LNCaP clone FGC (cell line): ENCODE measurements at places on chromosomes 6 and 20.
A peak's percentile ranks its signal among the peaks of the same experiment; 100 is the strongest.

DNA sequence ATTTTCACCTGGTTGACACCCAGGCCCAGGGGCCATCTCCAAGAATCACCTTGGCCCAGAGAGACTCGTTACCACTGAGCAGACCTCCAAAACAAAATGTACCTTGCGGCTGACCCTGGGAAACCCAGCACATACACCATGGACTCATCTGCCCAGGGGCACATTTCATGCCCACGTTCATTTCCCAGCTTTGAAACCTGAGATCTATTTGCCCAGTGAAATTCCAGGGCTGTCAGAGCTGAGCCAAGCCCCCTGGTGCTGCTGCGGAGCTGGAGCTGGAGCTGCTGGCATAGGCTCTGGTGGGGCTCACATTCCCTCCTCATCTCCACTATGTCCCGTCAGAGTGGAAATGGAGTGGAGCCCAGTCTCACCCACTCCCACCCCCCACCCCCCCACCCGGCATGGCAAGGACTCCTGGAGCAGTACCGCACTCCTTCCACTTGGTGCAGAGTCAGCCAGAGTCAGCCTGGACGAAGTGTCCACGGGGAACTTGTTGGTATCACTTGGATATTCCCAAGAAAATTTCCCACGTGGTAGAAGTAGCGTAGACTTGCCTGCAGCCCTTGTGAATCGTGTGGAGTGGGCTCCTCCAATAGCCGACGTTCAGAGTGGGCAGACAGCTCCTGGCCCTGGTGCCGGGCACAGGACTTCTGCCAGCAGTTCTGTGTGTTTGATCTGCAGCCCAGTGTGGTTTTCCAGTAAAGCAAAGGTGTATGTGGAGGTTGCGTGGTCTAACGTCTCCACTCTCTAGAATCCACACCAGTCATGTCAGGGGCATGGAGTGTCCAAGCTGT lies 18.1 kb upstream of the OSER1 start:
- DNase-seq, result no peak

- no peak for DNase-seq
These were observed 117.0 kb downstream of the EPB41L2 start for GRCh38 chr6:130946076-130946475.

GRCh38 chr6:148195511-148195910 lies 147.1 kb upstream of the SASH1 start:
- DNase-seq, result no peak

DNA sequence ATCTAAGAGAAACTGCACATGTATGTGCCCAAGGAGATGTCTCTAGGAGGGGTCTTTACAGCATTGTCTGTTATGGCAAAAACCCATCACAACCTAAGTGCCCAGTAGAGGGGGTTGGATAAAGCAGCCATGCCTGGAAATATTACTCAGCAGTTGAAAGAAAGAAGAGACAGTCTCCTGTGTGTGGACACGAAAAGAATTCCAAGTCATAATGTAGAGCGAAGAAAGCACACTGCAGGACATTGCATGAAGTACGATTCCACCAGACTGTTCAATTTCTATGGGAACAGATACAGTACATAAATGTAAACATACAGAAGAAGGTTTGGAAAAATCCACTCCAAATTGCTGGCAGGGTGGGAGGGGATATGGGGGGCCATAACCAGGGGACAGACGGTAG lies 7.3 kb upstream of the TGM2 start:
- DNase-seq, result no peak

- DNase-seq, result no peak
These were observed 175.8 kb downstream of the GMPR start for GRCh38 chr6:16414205-16414604.

DNA sequence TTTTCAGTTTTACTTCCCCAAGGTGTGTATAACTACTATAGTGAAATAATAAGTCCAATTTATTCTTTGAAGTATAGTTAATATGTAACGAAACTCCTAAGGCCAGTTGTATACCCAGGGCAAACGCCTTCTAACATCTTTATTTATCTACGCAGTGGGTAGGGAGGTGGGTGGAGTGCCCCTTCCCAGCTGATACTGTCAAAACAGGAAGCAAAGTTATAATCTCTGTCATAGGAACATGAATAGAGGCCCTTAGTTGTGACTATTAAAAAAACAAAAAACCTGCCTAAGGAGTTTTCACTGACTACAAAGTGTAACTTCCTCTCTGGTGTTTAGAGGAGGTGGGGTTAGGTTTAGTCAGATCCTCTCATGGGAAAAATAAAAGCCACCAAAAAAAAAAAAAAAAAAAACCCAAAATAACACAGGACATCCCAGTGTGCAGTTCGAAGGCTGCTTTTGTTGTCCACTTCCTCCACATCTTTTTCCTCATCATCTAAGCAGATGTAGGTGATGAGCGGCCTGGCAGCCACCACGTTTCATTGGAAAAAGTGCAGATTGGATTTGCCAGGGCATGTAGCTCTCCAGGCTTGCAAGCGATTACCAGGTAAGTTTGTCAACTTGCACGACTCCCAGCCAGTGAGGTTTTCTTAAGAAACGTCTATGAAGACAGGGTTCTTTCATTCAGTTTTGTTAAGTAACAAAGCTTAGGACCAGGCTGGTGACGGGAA lies 58.7 kb downstream of the UTRN start:
- peak; percentile 69 for DNase-seq

- DNase-seq, result no peak
These were observed 19.0 kb downstream of the SMAP1 start for GRCh38 chr6:70686548-70687133.

- DNase-seq, result peak; percentile 69
These were observed at the start of gene POM121L2 for GRCh38 chr6:27312146-27312949. TSS of gene POM121L2 (minus strand) at chr6:27312273. CDS start at chr6:27312170, 103 bp downstream.

GRCh38 chr6:20411953-20412681 lies 10.4 kb downstream of the E2F3 start:
- DNase-seq, result no peak

DNA sequence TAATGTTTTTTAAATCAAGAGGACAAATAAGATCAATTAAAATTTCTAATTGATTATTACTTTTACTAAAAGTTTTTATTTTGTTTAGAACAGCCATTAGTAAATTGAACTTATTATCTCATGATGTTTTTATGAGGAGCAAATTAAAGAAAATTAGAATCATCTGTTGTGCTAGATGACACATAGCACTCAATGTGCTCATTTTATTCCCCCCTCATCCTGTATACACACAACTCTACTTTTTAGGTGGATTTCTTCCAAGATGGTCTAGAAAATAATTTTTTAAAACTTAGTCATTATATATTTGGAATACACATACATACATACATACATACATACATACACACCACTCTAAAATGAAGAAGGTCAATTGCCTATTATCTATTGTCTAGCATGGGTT lies 29.3 kb upstream of the TSPYL1 start:
- DNase-seq, result no peak

GRCh38 chr6:101845172-101845571 lies 451.7 kb downstream of the GRIK2 start:
- no peak for DNase-seq

- DNase-seq, result no peak
These were observed 142.3 kb downstream of the LY86 start for GRCh38 chr6:6730831-6731230.

DNA sequence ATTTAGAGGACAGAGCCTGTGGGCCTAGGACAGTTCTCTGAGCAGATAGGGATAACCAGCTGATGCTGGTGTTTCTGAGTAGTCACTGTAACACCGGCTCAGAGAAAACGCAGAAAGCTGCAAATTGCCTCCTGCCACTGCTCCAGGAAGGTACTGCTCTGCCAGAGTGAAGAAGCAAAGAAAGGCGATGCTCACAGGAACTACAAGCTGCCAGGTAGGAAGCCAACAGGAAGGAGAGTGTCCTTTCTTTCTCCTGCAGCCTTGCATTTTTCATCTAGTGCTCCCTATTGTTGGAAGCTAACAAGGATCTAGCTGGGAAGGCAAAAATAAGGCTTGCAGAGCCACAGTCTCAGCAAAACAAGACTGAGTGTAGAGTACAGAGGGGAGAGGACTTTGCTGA lies 70.7 kb upstream of the RAB32 start:
- no peak for DNase-seq

GRCh38 chr6:136886091-136886490 lies 36.0 kb upstream of the SLC35D3 start:
- DNase-seq, result no peak

DNA sequence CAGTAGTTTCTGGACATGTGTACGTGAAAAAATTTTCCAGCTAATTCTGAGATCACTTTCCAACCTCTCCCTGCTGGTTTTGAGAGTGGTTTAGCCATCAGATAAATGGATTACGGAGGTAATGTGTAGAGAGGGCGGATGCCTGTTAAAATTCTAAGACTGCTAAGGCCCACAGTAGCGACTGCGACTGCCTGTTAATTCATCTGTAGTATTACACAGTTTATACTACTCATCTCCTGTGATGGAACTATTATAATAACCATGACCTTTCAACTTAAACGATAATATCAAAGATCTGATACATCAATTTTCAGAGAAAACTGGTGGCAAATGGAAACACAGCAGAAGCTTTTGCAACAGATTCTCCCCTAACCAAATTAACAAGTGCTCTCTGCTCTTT lies 102.3 kb downstream of the IRF4 start:
- no peak for DNase-seq

DNA sequence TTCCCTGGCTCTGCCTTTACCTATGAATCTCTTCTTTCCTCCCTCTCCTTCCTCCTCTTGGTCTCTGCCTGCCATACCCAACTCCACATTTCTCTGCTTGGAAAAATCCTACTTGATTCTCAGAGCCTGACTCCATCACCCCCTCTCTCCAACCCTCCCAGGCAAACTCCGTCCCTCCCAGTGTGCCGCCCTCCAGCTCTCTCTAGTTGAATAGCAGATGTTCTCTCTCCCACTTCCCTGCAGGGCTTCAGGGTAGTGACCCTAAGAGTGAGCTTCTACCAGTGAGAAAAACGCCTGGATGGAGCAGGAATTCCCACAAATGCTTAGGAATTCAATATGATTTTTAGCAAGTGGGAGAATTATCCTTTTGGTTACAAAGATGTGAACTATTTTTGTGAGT lies 141.6 kb downstream of the MTHFD1L start:
- no peak for DNase-seq

- DNase-seq, result no peak
These were observed 59.0 kb downstream of the NOL4L start for GRCh38 chr20:32526125-32526524.

GRCh38 chr6:151493804-151494234 lies at the start of gene CCDC170:
TSS of gene CCDC170 (plus strand) at chr6:151494017. CDS start at chr6:151494129, 112 bp downstream.
- DNase-seq, result no peak

DNA sequence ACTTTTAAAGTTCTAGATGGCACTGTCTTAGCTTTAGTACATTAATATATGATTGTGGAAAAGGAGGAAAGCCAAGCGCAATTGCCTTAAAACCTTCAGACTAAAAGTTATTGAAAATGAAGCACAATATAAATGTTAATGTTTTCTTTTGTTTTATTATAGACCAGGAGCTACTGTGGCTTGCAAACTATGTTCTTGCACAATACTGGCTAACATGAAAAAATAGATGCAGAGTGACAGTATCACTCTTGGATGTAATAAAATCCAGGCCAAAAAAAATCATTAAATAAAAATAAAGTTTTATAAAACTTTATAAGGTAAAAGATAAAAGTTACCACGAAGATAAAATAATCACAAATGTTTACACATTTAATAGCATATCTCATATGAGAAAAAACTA lies 18.3 kb upstream of the PLN start:
- no peak for DNase-seq

- DNase-seq, result no peak
These were observed 24.0 kb downstream of the PTGIS start for GRCh38 chr20:49543858-49544437.

- no peak for DNase-seq
These were observed 31.7 kb upstream of the SPDEF start for GRCh38 chr6:34587851-34588250.

- peak; percentile 44 for DNase-seq
These were observed 45.9 kb downstream of the FGD2 start for GRCh38 chr6:37051138-37052026.

DNA sequence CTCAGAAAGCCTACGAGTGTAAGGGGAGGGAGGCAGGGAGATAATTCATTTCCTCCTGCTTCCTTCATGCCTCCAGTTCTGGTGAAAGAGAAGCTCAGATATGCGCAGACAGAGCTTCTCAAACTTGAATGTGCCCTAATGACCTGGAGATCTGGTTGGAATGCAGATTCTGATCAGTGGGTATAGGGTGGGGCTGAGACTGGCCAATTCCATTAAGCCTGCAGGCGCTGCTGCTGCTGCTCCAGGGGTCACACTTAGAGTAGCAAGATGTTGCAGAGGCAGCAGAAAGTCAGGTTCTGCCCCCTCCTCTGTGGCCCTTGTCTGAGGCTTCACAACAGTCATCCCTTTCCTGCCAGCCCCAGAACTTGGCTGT lies 161.0 kb downstream of the DHX35 start:
- no peak for DNase-seq

- DNase-seq, result no peak
These were observed 602.7 kb downstream of the PRKN start for GRCh38 chr6:162124710-162125435.

GRCh38 chr6:114063956-114064355 lies 93.0 kb upstream of the HDAC2 start:
- DNase-seq, result no peak

- DNase-seq, result no peak
These were observed 19.5 kb upstream of the IER3 start for GRCh38 chr6:30763618-30764489.

- no peak for DNase-seq
These were observed 56.1 kb downstream of the NCOA3 start for GRCh38 chr20:47557791-47558190.

DNA sequence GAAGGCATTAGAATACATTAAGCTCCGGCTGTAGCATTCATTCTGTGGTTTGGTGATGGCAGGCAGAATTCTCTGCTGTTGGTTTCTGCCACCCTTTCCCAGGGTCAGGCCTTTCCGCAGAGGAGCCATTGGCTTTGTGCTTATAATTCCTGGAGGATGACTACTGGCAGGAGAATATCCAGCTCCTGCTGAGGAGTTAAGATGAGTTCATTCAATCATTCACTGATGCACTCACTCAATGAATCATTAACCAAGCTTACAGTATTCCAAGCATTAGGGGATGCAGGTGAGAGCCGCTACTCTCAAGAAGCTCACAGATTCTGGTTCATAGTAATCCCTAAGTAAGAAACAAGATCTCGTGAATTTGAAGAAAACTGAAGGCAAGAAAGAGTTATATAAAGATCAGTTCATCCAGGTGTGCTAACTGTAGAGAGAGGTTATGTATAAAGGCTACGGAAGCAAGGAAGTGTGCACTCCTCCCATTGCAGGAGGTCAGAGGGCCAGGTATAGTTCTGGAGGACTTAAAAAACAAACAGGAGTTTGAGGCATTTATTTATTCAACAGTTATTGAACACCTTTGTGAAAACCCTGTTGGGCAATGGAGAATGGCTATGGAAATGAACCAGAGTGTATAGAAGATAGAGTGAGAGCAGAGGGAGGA lies 75.5 kb downstream of the HMGN3 start:
- DNase-seq, result no peak

- DNase-seq, result no peak
These were observed 17.5 kb downstream of the AGPAT4 start for GRCh38 chr6:161256407-161256806.

GRCh38 chr20:58403272-58403671 lies 14.2 kb downstream of the VAPB start:
- DNase-seq, result no peak
